Stimulated activated CD4-positive, alpha-beta T cell treated with anti-CD3 and anti-CD28 coated beads, Interleukin-1b, Interleukin-23, amount 100 ng/mL, for 1 hour (primary cell): ENCODE measurements at places on chromosomes 5 and 9.

GRCh38 chr5:2744485-2744884 is 7.0 kb downstream of the IRX2 start:
- no peak for DNase-seq

GRCh38 chr5:89827359-89827758 is 582.2 kb downstream of the CETN3 start:
- no peak for DNase-seq

DNA sequence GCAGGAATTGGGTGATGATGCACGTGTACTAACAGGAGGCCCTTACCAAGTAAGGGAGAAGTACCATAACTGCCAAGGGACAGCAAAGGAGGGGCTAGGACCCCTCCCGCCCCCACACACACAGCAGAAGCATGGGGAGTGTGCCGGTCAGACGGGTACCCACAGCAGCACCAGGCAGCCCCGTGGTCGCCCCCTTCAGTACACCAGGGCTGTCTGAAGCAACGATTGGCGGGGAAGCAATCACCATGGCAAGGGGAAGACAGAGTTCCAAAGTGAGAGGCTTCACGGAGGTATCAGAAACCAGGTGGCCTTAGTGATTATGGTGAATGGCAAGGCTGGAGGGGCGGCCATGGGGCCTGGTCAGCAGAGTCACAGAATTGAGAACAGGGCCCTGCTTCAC is 72.2 kb downstream of the CAMSAP1 start:
- DNase-seq: no peak

- DNase-seq: no peak
Measured at GRCh38 chr9:133248726-133249295, 26.2 kb downstream of the ABO start.

DNA sequence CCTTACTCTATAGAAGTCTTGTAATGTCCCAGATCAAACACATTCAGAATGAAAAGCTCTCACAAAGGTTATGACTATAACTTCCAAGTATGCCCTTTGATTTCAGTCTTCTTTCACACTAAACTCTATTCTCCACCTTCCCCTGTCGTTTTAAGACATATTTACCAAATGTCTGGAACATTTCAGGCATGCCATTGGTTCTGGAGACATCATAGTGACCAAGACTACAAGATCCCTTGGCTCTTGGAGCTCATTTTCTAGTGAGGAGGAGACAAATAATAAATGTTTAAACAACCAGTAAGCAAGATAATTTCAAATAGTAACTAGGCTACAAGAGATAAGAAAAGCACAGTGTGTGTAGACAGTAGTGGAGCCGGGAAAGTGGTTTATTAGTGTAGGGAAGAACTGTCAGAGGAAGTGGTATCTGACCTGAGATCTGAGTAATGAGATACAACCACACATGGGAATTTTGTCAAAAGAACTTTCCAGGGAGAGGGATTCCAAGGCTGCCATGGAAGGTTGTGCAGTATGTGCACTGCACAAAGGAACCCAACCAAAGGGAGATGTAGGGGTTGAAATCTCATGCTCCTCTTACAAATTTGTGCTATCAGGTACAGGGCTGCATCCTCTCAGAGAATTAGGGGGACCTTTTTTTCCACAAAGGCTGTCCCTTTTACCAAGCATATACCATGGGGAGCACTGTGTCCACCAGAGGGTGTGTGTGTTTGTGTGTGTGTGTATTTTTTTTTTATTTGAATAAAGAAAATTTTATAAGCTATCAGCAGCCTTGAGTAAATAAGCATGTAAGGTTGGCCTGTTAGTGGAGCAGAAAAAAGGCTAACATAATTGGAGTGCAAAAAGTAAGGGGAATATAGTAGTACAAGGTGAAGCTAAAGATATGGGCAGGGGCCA is 1279.1 kb upstream of the WWC1 start:
- DNase-seq: no peak

DNA sequence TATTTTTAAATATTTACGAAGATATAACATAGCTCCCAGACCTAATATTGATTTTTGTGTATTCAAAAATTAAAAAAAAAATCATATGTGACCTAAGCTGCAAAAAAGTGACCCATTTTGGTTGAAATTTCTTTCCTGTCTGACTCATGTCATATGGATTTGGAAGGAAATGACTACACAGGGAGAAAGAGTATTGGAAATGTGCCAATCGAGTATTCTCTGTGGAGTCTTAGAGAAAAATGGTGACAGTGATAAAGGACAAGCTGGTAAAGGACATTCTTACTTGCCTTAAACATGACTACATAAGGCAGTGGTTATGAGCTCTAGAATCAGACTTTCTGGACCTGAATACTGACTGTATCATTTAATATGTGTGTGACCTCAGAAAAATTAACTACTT is 262.9 kb upstream of the PTPRD start:
- DNase-seq: no peak

- no peak for DNase-seq
Measured at GRCh38 chr5:33785571-33785970, 106.2 kb downstream of the ADAMTS12 start.

- DNase-seq: no peak
Measured at GRCh38 chr5:123701511-123702200, 189.7 kb downstream of the CSNK1G3 start.

- no peak for DNase-seq
Measured at GRCh38 chr9:36113999-36114398, 22.5 kb upstream of the GLIPR2 start.

DNA sequence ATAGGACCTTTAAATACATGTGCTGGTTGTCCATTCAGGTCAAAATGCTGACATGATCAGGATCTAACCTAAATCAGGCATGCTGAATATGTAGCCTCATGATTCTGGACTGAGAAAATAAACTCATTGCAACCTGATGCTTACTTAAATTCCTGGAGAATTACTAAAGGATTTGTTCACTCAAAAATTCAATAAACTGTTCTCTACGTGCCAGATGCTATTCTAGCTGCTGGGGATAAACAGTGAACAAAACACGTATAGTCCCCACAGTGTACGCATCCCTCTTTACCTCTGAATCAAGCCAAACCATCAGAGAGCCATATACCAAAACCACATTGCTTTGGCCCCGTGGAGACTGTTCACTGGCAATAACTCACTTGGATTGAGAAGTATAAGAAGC is 6.1 kb downstream of the SCAI start:
- no peak for DNase-seq

DNA sequence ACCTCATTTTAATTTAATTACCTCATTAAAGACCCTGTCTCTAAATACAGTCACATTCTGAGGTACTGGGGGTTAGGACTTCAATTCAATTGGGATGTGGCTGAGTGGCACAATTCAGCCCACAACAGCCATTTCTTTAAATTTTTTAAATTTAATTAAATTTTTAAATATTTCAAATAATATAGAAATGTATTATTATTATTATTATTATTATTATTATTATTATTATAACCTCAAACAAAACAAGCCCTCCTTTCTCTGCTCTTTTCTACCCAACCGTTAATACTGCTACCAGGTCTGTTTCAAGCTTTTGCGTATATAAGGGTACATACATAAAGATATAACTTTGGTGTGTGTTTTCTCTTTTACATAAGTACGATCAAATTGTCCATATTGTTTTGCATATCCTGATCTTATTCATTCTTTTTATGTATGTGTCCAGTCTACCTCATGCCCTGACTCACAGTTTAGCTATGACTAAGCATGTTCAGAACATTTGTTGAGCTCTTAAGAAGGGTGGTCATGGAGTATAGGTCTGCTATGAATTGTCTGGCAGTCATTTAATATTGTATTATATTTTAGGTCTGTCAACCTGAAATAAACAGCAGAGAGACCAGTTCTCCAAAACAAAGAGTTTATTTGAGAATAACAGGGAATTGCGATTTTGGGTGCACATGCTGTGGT is 16.1 kb upstream of the RAB14 start:
- no peak for DNase-seq

GRCh38 chr5:171405615-171406014 is 13.8 kb upstream of the FGF18 start:
- DNase-seq: no peak

DNA sequence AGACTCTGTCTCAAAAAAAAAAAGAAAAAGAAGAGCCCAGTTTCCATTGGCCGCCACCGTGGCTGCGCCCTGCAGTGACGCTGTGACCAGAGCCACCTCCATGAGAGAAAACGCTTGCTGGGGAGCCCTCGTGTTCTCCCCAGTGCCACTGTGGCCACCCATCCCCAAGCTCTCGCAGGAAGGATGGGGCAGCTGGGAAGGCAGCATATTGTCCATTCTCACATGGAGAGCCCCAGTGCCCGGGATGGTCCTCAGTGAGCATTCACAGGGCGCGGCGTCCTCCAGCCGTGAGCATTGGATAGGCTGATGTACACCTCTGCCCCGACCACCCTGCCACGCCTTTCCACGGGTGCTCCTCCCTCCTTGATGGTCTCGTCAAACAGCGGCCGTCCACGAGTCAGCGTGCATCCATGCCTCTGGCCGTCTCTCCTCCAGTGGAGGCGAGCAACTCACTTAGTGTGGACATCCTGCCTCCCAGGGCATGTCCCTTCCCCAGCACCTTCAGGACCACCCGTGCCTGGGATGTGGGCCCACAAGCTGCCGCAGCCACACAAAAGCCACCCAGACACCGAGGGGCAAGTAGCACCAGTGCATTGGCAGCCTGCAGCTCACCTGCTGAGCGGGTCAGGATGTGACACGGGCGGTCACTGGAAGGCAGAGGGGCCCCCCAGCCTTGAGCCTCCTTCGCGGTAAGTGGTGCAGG is 23.4 kb upstream of the SLC6A19 start:
- DNase-seq: no peak

DNA sequence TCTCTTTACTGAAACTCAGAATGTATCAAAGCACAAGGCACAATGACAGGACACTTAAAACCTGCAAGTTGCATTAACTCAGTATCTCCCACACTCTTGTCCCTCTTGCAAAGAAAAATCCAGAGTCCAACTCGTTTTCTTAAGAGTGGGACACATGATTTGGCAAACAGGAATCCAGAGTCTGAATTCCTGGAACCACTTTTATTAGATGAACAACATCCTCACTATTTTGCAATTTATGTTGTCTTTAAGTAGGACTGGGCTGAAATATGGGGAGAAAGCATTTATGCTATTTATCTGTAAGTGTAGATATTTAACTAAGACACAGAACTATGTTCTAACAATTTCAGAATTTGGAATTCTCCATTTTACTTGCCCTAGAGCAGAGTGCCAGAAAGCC is 69.1 kb downstream of the ABCA1 start:
- no peak for DNase-seq

DNA sequence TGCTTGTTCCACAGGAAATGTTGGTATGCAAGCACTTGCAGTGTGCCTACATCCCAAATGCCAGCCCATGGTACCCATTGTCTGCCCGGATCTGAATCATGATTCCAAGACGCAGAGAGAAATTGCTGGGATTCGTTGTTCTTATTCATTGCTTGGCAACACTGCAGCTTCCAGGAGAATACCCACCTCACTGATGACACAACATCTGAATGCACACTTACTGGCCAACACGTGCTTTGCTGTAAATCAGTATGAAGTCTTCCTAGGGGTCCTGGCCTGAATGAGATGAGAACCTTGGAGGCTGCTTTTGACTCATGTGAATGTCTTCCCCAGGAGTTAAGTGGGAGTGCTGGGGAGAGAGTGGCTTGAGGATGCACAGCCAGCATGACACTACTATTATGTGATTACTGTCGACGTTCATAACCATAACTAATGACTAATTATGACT is 11.6 kb downstream of the SRD5A1 start:
- DNase-seq: no peak

DNA sequence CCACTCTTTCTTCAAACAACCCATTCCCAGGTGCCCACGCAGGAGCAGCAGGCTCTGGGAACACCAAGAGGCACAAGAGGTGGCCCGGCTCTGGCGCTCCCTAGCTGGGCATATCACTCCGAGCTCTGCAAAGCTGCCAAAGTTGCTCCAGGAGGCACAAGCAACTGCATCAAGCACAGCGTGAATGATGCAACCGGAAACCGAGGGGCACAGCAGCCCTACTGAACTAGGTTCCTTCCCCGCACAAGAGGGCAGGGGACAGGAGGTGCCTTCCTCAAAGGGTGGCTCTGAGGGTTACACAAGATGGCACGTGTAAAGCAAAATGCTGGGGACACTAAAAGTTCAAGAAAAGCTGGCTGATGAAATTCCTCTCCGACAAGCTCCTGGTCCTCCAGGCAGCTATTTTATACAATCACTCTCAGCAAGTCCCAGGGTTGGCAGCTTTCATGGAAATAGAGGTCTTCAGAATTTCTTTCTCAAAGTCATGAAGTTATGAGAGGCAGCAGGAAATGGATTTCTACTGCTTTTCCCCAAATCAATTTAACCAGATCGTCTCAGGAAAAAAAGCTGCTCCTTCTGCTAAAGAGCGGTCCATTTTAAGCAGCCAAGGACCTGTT is 22.9 kb downstream of the PSMB7 start:
- no peak for DNase-seq

- peak; percentile 11 for DNase-seq
Measured at GRCh38 chr9:93451849-93452709, 594 bp downstream of the FAM120A start.

DNA sequence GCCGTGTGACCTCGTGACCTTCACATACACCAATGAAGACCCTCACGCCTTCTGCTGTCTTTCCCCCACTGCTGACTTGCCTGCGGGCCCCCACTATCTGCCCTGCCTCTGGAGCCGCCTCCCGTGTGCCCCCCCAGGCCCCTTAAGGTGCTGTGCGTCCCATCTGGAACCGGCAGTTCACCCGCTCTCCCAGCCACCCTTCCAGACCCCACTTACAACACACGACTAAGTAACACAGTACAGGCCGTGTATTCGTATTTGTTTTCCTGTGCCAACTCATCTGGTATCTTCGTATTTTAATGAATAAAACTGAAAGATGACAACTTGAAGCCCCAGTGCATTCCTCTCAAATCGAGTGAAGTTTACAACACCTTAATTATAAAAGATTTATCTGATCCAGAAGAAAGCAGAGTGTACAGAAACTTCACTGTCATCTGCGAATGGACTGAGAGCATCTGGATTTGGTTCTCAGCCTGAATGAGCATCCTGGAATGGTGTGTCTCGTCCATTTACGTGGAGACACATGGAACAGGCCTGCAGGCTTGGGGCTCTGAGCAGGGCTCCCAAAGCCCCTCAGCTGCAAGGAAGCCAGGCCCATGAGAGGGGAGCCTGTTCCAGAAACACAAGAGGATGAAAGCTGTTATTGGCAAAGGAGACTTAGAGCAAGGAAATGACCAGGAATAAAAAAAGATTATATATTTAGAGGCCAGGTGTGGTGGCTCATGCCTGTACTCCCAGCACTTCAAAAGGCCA is 21.9 kb upstream of the TERT start:
- DNase-seq: no peak

DNA sequence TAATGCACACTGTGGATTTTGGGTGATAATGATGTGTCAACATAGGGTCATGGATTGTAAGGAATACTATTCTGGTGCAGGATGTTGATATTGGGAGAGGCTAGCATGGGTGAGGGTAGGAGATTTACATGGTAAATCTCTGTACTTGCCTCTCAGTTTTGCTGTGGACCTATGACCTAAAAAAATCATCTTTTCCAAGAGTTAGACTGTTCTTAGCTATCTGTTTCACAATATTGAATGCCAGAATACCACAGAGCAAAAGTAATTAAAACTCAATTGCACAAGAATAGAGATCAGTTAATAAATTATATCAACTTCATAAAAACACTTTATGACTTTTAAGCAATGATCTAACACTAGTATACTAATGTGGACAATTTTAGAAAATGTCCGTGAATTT is 651.6 kb downstream of the HTR1A start:
- DNase-seq: no peak

- no peak for DNase-seq
Measured at GRCh38 chr5:128641861-128642260, 103.8 kb upstream of the FBN2 start.

GRCh38 chr9:110748251-110748893 is 79.8 kb downstream of the MUSK start:
- no peak for DNase-seq
